Activated naive CD4-positive, alpha-beta T cell treated with anti-CD3 and anti-CD28 coated beads, Interleukin-2, amount 50 U/mL, for 72 hours (primary cell): ENCODE measurements at places on chromosomes 12 and 14. TPM values are rescaled to one million over a fixed set of nuclear protein-coding genes. Genes with fewer than 3 reads are reported as not detected.

GRCh38 chr14:60093080-60093479, 1.4 kb downstream of the PCNX4 start:
- no peak for DNase-seq

GRCh38 chr12:66596199-66596598, 82.7 kb downstream of the GRIP1 start:
- DNase-seq: no peak

- DNase-seq: no peak
These were observed 6.1 kb upstream of the CEP170B start for GRCh38 chr14:104858811-104859426.

DNA sequence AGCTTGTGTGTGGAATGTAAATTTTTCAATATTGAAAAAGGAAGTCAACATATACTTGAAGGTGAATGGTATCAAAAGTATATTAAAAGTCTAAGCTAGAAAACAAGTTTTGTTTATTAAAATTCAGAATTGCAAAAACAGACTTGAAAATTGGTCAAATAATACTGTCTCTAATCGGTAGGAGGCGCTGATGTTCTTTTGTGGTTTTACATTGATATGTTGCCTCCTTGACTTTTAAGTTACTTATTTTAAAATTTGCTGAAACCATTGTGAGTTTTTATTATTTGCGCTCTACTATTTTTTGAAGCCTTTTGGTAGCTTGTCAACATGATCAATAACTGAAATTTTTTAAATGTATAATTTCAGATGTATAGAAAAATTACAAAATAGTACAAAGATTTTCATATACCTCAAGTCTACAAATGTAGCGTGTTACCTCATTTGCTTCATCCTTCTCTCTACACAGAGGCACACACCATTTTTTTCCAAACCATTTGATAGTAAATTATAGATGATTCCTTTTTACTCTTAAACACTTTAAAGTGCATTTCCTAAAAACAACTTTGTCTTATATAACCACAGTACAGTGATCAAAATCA, 6.9 kb downstream of the RTRAF start:
- peak; percentile 19 for DNase-seq

DNA sequence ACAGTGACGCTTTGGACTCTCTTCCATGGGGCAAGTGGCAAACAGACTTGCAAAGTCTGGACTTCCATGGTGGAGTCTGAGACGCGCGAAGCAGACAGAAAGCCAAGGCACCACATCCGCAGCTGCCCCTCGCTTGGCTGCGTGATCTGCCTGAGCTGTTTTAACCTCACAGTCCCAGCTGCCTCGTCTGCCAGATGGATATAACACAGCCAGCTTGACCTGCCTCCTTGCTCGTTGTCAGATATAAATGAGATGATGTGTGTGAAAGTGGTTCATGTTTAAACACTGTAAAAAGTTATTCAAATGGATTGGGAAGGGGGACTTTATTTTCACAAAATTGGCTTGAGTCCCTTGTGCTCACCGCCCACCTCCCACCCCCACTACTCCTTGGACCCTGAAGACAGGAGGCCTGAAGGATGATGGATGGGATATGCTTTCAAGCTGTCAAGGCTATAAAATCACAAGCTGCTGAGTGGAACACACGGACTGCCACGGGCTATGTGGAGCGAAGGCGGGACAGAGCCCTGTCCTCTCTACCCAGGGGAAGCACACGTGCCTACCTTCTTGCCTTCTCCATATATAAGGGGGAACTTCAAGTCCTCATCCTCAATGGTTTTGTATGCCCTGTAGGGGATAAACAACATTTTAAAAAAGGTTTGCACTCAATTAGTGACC, 226.9 kb downstream of the MON2 start:
- no peak for DNase-seq

DNA sequence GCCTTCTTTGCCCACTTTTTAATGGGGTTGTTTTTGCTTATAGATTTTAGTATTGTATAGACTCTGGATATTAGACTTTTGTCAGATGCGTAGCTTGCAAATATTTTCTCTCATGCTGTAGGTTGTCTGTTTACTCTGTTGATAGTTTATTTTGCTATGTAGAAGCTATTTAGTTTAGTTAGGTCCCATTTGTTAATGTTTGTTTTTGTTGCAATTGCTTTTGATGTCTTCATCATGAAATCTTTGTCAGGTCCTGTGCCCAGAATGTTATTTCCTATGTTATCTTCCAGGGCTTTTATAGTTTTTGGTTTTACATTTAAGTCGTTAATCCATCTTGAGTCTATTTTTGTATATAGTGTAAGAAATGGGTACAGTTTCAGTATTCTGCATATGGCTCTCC, 30.0 kb upstream of the LYZ start:
- DNase-seq: no peak

DNA sequence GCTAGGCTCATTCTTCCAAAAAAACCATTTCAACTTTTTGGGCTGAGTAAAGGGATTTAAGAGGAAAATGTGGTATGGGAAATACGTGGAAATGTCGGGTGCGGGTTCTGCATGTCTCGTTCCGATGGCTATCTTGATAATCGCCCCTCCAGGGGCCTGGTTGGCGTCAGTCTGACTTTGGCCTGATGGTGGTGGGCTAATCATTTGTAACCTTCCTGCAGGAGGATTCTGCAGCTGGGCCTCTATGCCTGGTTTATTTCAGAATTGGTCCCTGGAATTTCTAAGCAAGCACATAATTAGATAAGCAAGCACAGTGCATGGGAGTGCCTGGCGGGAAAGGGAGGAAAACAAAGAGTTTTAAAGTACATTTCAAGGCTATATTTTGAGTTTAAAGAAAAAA, 14.8 kb upstream of the SLC4A8 start:
- no peak for DNase-seq

DNA sequence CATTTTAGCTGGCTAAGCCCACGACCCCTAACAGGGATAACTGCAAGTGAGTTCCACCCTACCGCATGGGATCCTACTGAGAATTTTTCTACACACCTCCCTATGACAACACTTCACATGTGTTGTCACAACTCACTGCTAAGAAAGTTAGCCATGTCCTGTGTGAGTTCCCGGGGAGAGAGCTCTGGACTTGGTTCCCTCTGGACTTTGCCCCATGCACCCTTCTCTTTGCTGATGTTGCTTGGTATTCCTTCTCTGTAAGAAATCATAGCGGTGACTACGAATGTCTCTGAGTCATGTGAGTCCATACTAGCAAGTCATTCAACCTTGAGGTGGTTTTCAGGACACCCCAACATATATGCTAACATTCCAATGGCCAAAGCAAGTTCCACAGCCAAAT, 9.5 kb upstream of the CDKN3 start:
- no peak for DNase-seq

- no peak for DNase-seq
These were observed 131.0 kb upstream of the EEA1 start for GRCh38 chr12:93059925-93060665.

- DNase-seq: no peak
These were observed 722.3 kb upstream of the FLRT2 start for GRCh38 chr14:84807673-84808072.

DNA sequence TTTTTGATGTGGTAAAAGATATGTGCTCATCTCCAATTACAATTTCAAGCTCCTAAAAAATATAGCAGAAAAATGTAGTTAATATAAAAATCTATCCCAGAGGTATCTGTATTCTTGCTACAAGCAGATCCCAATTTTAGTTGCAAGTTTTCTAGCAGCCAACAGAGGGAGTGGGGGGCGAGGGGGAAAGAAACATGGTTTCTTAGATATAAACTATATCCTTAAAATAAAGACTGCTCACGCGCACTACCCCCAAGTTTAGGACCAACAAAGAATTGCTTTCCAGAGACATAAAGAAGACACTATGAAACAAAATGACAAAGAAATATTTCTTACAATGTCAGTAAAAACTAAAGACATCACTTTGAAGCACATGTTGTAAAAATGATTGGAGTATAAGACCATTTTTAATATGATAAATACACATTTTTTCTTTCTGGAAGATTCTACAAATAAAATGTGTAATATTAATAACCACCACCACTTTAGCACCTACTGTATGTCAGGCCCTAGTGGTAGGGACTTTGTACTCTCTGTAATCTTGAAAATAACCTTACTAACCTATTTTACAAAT, 5.4 kb downstream of the MAGOHB start:
- no peak for DNase-seq

GRCh38 chr12:79255288-79255687, 390.7 kb downstream of the SYT1 start:
- no peak for DNase-seq

GRCh38 chr12:104054681-104055346, 4.8 kb upstream of the GLT8D2 start:
- no peak for DNase-seq

DNA sequence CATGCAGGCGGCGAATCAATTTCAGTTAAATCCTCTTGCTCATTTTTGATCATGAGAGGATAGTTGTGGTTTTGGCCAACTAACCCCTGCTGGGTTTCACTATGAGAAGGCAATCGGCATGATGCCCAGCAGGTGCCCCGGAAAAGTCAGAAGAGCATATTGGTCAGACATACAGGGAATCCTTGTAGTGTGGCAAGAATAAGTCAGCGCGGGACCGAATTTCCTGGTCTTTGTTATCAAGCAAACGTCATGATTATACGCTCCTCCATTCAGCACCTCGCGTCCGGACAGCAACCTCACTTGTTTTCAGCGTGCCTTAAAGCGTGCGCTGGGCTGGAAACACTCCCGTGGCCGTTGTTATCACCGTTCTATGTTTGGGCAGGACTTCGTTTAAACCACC, 1.8 kb downstream of the TBC1D30 start:
- DNase-seq: no peak

- no peak for DNase-seq
These were observed 226.2 kb upstream of the CLEC14A start for GRCh38 chr14:38481952-38482678.

GRCh38 chr14:24314377-24315193, 3.3 kb downstream of the LTB4R start:
- DNase-seq: no peak

GRCh38 chr14:22488522-22489243, 100.3 kb downstream of the DAD1 start:
- no peak for DNase-seq

GRCh38 chr14:92584816-92585215, 71.2 kb downstream of the RIN3 start:
- no peak for DNase-seq

DNA sequence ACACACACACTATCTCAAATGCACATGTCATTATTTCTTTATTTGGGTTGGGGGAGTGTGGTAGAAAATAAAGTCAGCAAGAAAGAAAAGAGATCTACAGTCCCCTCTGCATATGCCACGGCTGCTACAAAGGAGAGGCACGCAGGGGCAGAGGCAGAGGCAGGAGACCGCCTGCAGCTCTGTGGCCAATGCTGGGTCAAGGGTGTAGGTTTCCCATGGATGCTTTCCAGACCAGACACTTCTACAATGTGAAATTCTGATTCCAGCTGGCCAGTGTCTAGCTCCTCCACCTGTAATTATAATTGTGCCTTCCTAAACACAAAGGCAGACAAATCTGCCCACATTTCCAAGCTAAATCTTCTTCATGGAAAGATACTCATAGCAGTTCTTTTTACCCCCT, 19.2 kb downstream of the VPS37B start:
- DNase-seq: no peak

- no peak for DNase-seq
These were observed 84.1 kb downstream of the CACNA1C start for GRCh38 chr12:2136901-2137300.

- DNase-seq: no peak
These were observed 118.3 kb downstream of the VRK1 start for GRCh38 chr14:96915478-96915877.

- no peak for DNase-seq
These were observed 9.8 kb downstream of the CTDSP2 start for GRCh38 chr12:57836442-57837375.

DNA sequence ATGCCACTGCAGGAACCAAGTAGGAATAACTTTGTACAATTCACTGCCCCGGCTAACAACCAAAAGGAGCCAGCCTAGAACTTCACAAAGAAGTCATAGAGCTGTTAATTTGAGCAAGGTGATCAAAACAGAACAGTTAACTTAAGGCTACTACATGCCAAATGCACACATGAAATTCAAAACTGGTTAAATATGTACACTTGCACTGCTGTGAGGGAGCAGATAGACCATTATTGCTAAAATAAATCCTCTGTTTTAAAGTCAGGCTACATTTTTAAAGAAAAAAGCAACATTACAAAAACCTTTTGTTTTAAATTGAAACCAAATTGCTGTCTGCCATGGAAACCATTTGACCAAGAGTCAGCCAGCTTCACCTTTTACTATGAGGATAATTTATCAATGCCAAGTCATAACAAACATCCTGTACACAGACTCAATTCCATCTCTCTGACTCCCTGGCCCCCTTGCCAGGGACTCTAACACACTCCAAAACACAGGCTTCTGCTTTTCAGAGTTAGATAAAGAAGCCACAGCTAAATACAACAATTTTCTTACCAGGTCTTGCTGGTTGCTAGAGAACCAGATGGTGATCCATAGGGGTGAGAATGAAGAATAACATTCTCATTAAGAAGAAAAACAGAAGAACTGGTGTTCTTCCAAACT, 84.0 kb downstream of the LRP6 start:
- DNase-seq: no peak

DNA sequence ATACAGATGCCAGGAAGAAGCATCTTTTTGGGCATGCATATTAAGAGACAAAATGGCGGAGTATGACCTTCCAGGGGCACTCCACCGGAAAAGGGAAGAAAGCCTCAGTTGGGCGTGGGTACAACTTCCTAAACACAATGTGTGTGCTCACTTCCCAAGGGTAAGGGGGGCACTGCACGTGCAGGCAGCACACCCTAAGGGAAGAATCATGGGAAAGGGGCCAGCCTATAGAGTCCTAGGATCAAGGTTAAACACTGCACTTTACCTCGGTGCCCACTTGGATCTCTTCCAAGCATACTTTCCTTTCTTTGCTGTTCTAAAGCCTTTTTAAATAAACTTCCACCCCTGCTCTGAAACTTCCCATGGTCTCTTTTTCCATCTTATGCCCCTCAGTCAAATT, 14.8 kb downstream of the OR6J1 start:
- no peak for DNase-seq

GRCh38 chr12:15873556-15873955, 8.6 kb upstream of the STRAP start:
- DNase-seq: no peak

DNA sequence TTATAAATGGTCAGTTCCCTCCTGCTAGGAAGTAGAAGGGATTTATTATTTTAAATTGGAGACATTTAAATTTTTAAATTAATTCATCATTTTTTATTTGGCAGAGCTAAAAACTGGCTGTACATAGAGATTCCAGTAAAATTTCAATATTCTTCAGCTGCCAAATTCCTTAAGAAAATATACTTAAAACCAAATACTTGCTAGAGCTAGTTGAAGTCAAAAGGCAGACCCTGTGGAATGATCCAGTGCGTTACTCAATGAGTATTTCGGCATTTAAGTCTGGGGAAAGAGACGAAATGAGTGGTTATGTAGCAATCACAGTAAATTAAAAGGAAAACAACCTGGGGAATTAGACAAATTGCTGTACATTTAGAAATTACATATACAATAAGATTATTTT, 1104.7 kb downstream of the SLC6A15 start:
- DNase-seq: no peak

The WNT1 gene
- total RNA-seq: 0.27 TPM

The RAB35 gene
- total RNA-seq: 59.6 TPM

The C1RL gene
- 21.8 TPM for total RNA-seq

The PLEKHD1 gene
- total RNA-seq: 0.05 TPM

The TBC1D30 gene
- 0.41 TPM for total RNA-seq

The ARHGAP9 gene
- 195 TPM for total RNA-seq

The CHGA gene
- not detected for total RNA-seq

The NANOG gene
- total RNA-seq: not detected

The PPP4R3A gene
- 138 TPM for total RNA-seq

The LRRC10 gene
- not detected for total RNA-seq

The SDS gene
- total RNA-seq: not detected

The PRIMA1 gene
- not detected for total RNA-seq

The RFX4 gene
- total RNA-seq: not detected

The AKAP6 gene
- total RNA-seq: 2.5 TPM

The GPR137C gene
- total RNA-seq: 0.27 TPM

The TMEM52B gene
- total RNA-seq: not detected
